Activated CD4-positive, alpha-beta T cell treated with anti-CD3 and anti-CD28 coated beads, Interleukin-2, amount 50 U/mL, for 16 hours (primary cell): ENCODE measurements at places on chromosomes 6 and 20.
A peak's percentile ranks its signal among the peaks of the same experiment; 100 is the strongest.

GRCh38 chr6:163417595-163417994, 3.1 kb downstream of the QKI start:
- DNase-seq = no peak

- DNase-seq = no peak
Measured at GRCh38 chr6:111653434-111653833, 47.8 kb upstream of the TRAF3IP2 start.

GRCh38 chr6:132495604-132496079, 17.3 kb downstream of the STX7 start:
- peak; percentile 38 for DNase-seq

- DNase-seq = no peak
Measured at GRCh38 chr6:129684323-129684884, 25.6 kb downstream of the ARHGAP18 start.

- DNase-seq = peak; percentile 70
Measured at GRCh38 chr6:167150941-167151549, 6.7 kb downstream of the GPR31 start.

GRCh38 chr20:50801747-50802125, 6.9 kb downstream of the BCAS4 start:
- no peak for DNase-seq

DNA sequence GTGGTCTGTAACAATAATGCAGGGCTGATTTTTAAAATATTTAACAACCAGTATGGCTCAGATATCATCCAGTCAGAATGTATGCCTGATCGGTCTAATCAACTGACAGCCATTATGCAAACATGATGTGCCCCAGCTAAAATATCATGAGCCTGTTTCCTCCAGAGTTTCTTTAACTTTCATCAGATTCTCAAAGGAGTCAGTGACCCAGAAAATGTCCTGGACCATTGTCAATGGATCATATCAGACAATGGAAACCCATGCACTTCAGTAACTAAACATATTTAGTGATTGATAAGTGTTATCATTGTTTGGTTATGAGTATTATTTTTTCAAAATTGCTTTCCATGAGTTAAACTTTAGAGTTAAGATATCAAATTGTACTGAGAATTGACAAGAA, 173.5 kb downstream of the LMBRD1 start:
- no peak for DNase-seq

DNA sequence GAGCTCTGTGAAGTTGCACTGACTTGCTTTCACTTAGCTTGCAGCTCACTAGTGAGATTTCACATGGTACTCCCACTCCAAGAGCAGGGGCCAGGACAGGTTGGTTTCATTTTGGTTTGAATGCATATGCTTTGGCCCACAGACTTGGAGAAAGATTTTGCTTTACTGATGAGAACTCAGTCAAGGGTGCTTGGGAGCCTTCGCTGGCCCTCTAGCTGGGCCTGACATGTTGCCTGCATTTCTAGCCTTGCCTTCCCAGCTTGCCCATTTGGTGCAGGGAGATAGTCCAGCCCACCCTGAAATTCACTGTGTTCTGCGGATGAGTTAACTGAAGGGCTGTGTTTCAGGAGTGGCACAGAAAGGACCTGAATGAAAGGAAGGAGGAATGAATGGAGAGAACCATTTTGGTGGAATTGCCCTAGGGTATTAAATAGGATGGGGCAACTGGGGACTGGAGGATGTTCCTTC, 1.9 kb downstream of the SGK1 start:
- no peak for DNase-seq

DNA sequence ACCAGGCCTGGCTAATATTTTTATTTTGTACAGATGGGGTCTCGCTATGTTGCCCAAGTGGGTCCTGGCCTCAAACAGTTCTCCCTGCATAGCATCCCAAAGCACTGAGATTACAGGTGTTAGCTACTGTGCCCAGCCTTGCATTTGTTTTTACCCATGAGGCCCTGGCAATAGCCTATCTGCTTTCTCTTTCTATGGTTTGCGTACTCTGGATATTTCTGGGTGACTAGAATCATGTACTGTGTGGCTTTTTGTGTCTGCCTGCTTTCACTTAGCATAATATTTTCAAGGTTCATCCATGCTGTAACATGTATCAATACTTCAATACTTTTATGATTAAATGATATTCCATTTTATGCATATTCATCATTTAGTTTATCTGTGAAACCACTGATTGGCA, 451.7 kb downstream of the GRIK2 start:
- no peak for DNase-seq

GRCh38 chr6:32627249-32627648, 10.0 kb upstream of the HLA-DQA1 start:
- no peak for DNase-seq

DNA sequence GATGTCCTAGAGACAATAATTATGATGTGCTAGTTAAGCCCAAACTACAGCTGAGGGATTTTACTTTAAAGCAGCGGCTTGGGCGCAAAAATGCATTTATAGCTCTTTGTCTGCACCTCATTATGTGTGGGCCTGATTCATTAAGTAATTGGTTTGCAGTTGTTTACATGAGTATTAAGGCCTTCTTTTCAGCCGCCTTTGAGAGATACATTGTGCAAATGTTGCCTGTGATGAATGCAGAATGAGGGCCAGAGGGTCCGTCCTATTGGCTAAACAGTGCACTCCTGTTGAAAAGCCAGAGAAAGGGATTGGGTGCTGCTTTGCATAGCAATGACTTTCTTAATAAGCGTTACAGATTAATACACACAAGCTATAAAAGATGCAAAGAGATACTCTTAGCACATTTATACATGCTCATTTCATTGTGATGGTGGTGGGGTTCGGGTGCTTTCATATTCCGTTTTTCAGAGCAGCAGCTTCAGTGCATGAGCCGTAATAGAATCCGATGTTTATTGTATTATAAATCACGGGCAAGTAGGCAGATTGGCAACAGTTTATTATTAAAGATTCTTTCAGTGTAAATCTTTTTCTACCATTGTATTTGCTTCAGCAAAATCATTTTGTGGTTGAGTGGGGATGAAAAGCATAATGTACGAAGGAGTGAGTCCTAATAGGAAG, 68.2 kb upstream of the XRN2 start:
- DNase-seq = no peak

- no peak for DNase-seq
Measured at GRCh38 chr6:624979-625378, 31.9 kb downstream of the HUS1B start.

GRCh38 chr6:81777586-81778268, 25.2 kb upstream of the TENT5A start:
- DNase-seq = no peak

DNA sequence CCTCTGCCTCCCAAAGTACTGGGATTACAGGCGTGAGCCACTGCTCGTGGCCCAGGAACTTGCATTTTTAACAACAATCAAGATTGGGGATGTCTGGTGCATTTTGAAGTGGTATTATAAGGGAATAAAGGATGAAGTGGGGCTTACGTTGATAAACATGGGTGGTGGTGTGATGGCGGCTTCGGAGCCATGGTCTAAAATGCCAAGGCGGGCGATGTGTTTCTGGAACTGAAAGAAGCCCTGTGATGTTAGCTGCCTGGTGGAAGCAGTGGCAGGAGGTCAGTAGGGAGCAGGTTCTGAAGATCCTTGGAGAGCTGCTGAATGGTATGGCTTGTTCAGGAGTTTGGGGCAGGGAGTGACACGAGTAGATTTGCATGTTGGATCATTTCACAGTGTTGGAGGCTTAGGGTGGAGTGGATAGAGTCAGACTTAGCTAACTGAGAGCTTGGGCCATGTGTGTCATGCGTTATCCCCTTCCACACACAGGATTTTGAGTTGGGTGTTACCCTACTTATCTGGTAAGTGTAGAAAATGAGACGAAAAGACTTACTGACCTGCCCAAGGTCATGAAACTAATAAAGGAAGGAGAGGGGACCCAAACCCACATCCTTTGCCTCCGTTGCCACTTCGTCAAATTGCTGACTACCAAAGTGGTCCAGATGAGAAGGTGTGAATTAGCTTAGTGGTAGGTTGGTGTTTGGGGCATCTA, 1.5 kb downstream of the NELFCD start:
- peak; percentile 45 for DNase-seq

DNA sequence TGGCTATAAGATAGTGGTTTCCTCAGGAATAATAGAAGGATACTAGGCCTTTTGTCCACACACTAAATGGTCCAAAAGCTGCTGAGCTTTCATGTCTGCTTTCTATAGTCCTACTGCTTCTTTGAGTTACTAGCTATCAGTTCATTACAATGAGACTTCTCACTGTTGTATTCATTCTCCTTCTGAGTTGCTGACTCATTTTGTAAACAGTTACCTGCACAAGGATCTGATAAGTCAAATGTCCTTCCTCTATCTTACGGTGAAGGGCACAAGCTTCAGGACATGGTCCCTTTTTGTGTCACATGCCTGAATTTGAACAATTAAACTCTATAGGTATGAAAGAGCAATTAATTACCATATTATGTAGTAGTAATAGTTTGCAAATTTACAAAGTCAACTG, 90.5 kb downstream of the MAN1A1 start:
- DNase-seq = peak; percentile 20

GRCh38 chr6:25637211-25637610, 14.8 kb upstream of the SCGN start:
- no peak for DNase-seq

DNA sequence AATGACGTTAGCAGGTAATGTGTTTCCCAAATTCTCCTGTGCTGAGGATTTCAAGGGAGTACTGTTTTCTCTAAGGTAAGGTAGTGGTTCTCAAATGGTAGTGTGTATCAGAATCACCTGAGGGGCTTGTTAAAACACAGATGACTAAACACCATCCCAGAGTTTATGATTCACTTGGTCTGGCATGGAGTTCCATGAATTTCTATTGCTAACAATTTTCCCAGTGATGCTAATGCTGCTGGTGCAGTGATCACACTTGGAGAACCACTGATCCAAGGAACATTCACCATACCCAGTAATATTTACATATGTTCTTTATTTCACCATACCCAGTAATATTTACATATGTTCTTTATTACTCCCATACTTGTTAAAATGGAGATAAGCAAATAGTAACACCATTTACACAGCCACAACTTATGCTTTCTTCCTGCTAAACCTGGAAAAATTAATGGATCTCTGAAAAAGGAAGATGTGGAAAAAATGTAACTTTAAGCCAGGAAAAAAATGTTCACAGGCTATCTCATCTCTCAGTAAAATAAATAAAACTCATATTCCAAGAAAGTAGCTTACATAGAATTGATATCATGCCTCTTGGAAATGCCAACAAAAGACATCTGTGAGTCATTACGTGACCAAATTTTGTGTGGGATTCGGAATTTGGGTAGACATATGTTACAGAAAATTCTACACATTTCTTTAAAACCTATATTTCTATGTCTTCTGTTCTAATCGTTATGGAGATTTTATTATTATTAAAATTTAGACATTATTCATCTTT, 129.5 kb downstream of the MMUT start:
- DNase-seq = no peak

DNA sequence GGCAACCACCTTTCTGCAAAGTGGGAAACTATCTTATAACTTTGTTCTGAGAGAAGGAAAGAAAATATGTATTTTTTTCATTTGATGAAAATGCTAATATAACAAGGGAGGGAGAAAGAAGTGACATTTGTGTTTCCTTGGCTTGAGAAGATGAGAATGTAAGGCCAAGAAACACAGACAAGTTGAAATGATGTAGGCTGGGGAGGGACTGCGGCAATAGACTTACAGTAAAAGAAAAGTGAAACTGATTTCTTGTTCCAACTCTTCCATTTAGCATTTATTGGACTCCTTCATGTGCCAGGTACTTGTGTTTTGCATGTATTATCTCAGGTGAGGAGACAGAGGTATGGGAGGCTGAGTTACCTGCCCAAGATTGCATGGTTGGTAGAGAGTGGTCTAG, 130.9 kb downstream of the CARMIL1 start:
- DNase-seq = no peak

GRCh38 chr6:164570801-164571200, 738.6 kb downstream of the C6orf118 start:
- DNase-seq = no peak

GRCh38 chr6:169965657-169966311, 214.4 kb downstream of the ERMARD start:
- DNase-seq = no peak

- peak; percentile 35 for DNase-seq
Measured at GRCh38 chr6:27693766-27694546, 218.2 kb downstream of the OR2B2 start.

DNA sequence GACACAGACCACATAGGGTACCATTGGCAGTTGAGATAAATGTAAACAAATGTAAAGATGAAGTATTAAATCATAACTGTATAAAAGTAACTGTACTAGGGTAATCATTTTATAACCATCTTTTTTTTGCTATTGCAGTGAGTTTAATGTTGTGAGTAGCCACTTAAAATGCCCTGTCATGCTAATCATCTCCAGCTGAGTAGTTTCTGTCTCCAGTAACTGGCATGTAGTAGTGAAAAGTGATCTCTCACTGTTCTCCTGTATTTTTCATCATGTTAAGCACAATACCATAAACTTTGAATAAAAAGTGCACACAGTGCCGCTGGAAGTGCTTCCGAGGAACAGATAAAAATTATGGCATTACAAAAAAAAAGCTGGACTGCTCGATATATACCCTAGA, 45.0 kb upstream of the OPRM1 start:
- DNase-seq = no peak

GRCh38 chr6:30782425-30783014, 38.2 kb upstream of the IER3 start:
- no peak for DNase-seq

- no peak for DNase-seq
Measured at GRCh38 chr20:62496568-62497218, 20.9 kb upstream of the GATA5 start.

GRCh38 chr6:33410711-33411631, at the start of gene PHF1:
Gene PHF1 (plus strand): TSS chr6:33411014. CDS start chr6:33412264, 1,250 bp downstream.
- no peak for DNase-seq

DNA sequence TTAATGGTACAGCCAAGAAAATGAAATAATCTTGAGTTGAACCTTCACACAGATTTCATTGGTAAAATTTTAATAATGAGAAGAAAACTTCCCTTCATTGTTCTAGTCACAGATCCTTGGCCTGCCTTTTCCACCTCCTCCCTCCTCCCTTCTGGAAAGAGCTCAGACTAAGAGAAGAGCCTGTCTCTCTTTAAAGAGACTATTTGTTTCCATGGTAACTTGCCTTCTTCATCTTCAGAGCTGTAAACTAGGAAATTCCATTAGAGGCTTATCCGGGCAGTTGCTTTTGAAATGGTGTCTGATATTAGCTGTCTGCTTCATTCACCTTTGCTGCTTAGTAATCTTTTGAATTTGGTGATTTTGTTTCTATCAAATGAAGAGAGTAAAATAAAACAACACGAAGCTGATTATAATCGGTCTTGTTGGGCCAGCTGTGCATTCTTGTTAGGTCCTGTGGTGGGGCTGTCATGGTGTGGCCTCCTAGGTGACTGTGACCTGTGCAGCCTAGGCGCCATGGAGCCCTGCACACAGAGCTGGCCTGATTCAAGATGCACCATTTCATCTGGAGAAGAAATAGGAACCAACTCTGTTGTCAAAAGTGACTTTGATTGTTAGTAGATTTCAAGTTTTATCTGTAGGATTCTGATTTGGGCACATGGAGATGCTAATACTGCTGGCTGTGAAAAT, 96.7 kb downstream of the MAP3K7 start:
- no peak for DNase-seq

- no peak for DNase-seq
Measured at GRCh38 chr6:75331151-75331550, 46.6 kb upstream of the TMEM30A start.

GRCh38 chr20:44552568-44552949, 29.8 kb upstream of the PKIG start:
- DNase-seq = no peak
